ENCODE measurements at places on chromosomes 2 and 18.

GRCh38 chr18:49023938-49024803 is 73.4 kb upstream of the SMAD7 start:
- no peak for DNase-seq

- no peak for DNase-seq
Measured at GRCh38 chr2:190637281-190637734, 11.6 kb upstream of the NAB1 start.

DNA sequence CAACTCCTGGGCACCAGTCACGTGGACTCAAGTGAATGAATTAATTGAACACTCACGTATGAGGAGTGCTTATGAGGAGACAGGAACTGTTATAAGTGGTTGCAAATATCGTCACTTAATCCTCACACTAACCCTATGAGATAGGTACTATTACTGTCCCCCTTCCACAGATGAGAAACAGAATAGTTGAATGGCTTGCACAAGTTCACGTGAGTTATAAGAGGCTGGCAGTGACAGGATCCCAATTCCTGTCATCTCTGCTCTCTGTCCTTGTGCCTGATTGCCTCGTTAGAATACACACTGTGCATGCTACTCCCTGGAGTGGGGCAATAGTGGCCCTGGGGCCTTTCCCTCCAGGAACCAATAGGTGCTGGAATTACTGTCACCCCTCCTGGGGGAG is 253.5 kb downstream of the DYSF start:
- DNase-seq, result no peak

- DNase-seq, result no peak
Measured at GRCh38 chr2:169573974-169574299, 272 bp upstream of the FASTKD1 start.

DNA sequence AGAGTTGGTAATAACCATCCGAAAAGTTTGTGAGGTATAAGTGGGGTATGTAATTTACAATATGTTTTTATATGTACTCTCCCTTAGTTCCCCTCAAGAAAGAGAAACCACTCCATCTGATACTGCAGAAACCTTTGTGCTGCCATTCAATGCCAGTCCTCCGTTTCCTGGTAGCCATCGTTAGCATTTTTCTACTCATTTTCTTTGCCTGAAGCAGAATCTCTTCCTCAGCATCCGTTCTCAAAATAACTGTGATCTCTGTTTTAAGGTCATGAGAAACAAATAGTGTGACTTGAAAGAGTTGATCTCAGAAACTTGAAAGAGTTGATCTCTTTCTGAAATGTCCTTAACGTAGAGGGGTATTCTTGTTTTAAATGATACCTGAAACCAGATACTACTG is 996 bp downstream of the PTCD3 start:
- no peak for DNase-seq

- no peak for DNase-seq
Measured at GRCh38 chr2:212966884-212967283, 184.5 kb downstream of the IKZF2 start.

DNA sequence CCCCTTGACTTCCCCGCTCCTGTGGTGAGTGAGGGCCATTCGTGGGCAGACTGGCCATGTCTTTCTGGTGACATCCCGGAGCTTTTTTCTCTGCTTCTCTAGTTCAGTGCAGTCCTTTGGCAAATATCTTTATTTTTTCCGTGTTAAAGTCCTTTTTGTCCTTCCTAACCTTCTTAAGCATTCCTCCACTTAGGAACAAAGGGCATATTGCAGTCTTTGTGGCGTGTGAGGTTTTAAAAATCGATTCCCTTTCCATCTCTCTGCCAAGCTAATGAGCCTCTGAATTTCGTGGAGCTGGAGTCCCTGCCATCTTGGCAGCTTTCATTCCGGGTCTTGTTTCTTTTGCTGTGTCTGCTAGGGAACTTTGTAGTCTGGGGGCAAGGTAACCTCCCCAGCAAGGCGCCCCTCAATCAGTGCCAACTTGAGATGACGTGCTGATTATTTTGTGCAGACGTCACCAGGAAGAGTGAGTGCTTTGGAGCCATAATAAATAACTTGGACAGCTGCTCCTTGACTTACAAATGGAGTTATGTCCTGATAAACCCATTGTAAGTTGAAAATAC is 5.1 kb downstream of the CNNM3 start:
- DNase-seq, result peak; percentile 20

DNA sequence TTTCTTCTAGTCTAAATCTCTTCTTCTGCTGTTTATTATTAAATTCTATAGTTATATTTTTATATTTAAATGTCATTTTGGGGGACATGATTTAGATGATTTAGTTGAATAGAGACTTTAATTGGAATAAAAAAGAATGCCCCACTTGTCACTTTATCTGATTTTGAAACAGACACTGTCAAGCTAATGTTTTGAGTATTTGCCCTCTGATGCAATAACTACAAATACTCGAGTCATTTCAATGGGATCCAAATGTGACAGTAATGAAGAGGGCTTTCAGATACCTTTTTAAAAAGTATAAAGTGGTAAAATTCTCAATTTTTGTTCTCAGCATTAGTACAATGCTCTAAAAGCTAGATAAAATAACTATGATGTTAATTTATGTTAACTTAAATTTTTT is 257.3 kb upstream of the SESTD1 start:
- no peak for DNase-seq

GRCh38 chr2:102634831-102635241 is 15.5 kb downstream of the SLC9A2 start:
- no peak for DNase-seq

GRCh38 chr18:74472312-74472711 is 15.2 kb upstream of the DIPK1C start:
- DNase-seq, result no peak

- DNase-seq, result no peak
Measured at GRCh38 chr2:119751706-119752105, 8.0 kb upstream of the PTPN4 start.

DNA sequence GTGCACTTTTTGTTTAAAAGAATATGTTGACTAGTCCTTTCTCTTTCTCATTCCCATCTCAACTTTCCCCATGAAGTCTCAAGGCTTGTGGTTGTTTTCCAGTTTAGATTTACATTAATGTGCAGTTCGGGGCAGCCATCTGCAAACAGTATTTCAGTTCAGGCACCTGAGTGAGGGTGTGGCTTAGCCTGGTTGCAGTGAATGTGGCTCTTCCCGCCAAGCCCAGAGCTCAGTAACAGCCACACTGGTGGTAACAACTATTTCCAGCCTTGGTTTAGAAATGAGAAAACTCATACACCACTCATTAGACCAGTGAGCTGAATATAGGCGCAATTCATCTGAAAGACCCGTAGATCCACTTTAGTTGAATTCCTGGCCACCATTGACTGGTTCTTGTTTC is 394.3 kb downstream of the CMPK2 start:
- DNase-seq, result no peak

GRCh38 chr2:19936203-19936602 is 34.4 kb upstream of the TTC32 start:
- DNase-seq, result no peak

DNA sequence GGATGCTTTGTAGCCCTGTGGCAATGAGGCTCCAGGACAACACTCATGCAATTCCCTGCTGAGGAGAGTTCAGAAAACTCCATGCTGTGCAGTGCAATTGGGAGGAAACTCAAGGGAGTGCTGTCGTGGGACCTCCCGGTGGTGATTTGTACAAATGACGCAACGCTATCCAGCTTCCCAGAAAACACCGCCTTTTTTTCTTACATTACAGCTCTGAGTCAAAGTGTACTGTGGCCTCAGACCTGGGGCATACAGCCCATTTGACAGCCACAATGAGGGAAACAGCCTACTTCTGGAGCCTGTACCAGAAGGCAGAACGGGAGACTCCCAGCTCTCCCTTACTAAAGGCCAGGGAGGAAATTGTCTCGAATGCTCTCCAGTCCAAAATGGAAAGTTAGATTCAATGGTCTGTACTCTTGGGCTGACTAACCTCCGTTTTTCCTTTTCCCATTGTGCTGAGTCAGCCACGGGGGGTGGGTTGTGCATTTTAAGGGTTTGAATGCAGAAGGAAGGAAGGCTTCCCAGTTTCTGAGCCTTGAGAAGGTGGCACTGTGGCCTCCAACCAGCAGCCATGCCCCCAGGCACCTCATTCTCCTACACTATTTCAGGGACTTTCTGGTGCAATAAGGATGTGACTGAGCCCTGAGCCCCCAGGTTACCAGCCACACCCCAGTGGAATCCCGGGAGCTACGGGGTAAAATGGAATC is 16.4 kb upstream of the CYP1B1 start:
- DNase-seq, result peak; percentile 41

DNA sequence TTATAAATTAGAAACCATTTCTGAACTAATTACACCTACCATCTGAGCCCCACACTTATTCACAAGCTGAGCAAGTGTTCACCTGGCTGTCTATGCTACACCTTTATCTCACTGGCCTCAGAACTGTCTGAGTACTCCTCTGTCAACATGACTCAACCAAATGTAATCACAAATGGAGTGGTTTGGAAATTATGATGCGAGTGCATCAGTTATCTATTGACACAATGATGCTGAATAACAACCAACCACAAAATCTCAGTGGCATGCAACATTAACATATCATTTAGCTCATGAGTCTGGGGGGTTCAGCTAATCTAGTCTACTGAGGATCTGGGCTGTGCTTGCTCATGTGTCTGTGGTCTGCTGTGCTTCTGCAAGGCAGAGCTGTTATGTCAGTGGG is 184.2 kb upstream of the NXPH2 start:
- DNase-seq, result no peak

GRCh38 chr2:174561283-174561971 is 36.2 kb downstream of the WIPF1 start:
- DNase-seq, result peak; percentile 91

DNA sequence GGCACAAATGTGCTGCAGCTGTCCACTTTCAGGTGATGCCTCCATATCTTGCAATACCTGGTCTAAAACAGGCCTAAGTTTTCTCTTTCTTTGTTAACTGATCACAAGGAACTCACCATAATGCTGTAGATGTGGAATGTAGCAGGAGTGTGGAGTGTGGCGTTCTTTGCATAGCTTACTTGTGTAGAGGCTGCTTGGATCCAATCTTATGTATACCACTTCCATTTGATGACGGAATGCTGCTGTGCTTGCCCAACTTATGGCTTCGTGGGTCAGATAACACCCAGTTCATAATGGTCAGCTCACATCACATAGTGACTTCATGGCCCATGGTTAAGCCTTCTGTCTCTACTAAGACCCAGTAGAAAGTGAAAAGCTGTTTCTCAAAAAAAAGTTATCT is 114.5 kb downstream of the LAMA3 start:
- no peak for DNase-seq

DNA sequence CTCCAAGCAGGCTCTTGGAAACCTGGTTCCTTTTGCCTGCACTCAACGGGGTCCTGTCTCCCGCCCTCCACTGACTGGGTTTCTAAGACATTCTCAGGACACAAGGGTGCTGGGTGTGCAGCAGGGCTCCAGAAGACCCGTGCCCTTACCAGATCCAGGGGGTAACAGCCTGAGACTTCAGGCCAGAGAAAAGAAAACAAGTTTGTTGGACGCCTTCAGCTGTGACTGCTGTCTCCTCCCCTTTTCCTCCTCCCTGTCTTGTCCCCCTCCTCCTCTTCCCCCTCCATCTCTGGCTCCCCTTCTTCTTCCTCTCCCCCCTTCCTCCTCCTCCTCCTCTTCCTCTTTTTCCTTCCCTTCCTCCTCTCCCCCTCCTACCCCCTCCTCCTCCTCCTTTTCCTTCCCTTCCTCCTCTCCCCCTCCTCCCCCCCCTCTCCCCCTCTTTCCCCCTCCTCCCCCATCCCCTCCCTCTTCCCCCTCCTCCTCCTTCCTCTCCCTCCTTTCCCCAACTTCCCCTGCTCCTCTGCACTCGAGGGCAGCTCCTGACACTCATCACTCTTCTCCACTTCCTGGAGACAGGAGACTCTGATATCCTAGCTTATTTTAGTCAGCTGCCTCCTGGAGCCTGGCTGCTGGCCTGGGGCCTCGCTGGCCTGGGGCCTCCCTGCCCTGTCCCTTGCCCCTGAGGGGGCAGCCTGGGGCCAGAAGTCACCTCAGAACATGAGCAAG is 12.4 kb downstream of the ADRA2B start:
- peak; percentile 16 for DNase-seq

- DNase-seq, result no peak
Measured at GRCh38 chr2:15694589-15694986, 102.9 kb downstream of the DDX1 start.

DNA sequence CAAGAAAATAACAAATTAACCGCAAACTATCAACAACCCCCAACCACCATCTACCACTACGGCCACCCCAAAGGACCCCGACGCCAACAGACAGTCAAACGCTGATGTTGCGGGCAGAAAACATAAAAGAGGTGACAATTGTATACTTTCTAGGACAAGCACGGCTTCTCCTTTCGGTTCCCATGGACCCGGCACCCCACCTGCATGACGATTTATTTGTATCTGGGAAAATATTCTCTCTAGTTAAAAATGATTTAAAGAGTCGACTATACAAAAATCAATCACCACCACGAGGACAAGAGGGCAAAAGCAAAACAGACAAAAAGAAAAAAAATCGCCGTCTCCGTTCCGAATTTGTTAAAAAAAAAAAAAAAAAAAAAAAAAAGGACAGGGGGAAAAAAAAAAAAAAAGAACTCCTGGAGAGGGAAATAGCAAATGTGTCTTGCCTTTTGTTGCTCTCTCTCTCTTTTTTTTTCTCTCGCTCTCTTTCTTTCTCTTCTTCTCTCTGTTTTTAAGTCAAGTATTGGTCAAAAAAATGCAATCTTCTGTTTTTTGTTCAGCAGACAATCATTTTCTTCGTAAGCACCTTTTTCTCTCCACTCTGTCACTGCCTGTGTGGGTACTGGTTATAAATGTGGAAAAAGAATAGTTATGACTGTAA is 3.6 kb downstream of the SIX3 start:
- no peak for DNase-seq

GRCh38 chr2:238846378-238846627 is 1.6 kb upstream of the TWIST2 start:
- no peak for DNase-seq

- peak; percentile 37 for DNase-seq
Measured at GRCh38 chr2:101149241-101150192, 1.7 kb downstream of the TBC1D8 start.

- no peak for DNase-seq
Measured at GRCh38 chr2:19043893-19044292, 314.5 kb downstream of the OSR1 start.

Data from femur (tissue), 1 donor.